ENCODE measurements at places on chromosomes 11 and 22.

DNA sequence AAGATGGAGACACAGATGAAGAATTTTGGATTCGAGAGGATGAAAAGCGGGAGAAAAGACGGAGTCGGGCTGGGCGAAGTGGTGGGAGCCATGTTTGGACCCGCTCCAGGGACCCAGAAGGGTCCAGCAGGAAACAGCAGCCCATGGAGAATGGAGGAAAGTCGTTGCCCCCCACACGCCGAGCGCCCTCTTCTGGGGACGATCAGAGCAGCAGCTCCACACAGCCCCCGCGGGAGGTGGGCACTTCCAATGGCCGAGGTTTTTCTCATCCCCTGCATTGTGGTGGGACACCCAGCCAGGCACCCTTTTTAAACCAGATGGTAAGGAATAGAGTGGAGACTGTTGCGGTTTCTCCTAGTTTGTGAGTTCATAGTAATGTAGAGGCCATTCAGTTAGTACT, 22.8 kb upstream of the SLC25A18 start:
- no peak for DNase-seq

DNA sequence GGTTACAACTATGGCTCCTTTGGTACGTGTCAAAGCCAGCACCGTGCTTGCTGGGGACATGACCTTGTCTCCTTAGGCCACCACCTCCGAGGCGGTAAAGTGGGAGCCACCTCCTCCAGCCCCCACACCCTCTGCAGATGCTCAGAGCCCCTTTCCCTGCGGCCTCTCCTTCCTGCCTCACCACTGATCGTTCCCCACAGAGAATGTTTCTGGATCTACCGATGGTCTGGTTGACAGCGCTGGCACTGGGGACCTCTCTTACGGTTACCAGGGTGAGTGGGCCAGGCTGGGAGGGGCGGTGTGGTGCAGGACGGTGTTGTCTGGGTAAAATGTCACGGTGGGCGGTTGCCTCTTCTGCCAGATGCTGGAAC, 8.9 kb downstream of the SIDT2 start:
- DNase-seq: no peak

- no peak for DNase-seq
Measured at GRCh38 chr11:40285558-40285957, 1173.9 kb downstream of the LRRC4C start.

GRCh38 chr22:27440304-27440865, 361.2 kb downstream of the MN1 start:
- no peak for DNase-seq

DNA sequence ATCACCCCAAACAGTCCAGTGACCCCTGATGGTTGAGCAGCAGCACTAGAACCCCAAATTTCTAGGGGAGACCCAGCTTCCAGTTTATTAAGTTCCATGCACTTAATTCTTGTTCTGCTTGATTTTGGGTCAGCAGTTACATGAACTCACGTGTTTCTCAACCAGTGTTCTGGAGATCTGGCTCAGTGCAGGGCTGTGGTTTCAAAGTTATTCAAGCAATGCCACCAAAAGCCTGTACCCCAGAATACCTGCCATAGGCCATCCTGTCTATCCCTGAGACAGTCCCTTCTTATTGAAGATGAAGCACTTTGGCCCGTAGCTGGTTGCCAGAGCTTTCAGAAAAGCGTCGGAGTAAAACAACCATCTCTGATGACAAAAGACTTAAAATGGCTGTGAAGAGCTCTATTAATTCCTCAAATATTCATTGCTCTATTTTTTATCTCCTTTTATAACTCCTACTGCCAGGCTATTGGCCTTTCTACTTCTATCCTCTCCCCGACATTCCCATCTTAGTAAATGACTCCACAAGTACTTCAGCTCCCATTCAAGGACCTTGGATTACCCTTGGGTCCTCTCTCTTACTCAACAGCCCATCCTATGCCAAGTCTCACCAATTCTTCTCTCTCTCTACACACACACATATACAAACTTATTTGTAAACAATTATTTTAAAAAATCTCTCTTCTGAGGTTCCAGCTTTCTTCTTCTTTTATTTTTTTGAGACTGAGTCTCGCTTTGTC, 18.0 kb upstream of the VPREB1 start:
- DNase-seq: no peak

DNA sequence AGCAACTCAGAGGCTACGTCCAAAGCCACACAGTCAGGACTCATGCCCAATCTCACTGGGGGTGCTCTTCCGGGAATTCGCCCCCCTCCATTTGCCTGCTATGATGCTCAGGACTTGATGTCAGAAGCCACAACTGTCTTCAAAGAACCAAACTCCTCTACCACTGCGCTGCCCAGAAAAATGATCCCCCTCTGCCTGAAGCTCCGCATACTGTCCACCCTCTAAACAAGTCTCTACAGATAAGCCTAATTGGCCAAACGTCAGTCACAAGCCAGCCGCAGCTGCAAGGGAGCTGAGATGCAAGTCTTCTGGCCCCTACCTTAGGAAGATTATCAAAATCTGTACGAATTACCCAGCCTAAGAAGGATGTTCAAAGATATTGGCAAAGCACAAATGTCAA, 294.6 kb downstream of the BUD13 start:
- no peak for DNase-seq

GRCh38 chr22:38485783-38486182, 17.9 kb downstream of the KDELR3 start:
- DNase-seq: no peak

DNA sequence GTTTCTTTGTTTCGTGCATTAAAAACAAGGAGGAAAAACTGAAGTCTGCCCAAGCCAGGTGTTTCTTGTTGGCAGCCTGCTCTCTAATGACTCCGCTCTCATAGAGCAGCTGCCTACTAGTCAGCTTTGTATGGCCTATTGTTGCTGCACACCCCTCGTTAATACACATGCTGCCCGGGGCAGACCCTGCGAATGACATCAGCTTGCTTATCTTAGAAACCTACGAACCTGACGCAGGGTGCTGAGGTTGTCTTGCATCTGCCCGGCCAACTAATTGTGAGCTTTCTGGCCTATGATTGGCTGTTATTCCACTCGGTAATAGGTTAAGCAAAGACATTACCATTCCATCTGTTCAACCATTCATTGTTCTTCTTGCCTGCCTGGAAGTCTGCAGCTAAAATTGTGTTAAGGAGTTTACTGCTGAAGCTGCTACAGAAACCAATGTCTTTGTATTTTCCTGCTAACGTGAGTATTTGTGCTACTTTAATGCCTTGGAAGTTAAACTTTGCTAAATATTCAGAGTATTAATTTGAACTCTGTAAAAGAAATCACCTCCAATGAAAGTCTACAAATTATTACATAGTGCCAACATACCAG, 37.5 kb downstream of the ZC3H12C start:
- DNase-seq: peak; percentile 97

DNA sequence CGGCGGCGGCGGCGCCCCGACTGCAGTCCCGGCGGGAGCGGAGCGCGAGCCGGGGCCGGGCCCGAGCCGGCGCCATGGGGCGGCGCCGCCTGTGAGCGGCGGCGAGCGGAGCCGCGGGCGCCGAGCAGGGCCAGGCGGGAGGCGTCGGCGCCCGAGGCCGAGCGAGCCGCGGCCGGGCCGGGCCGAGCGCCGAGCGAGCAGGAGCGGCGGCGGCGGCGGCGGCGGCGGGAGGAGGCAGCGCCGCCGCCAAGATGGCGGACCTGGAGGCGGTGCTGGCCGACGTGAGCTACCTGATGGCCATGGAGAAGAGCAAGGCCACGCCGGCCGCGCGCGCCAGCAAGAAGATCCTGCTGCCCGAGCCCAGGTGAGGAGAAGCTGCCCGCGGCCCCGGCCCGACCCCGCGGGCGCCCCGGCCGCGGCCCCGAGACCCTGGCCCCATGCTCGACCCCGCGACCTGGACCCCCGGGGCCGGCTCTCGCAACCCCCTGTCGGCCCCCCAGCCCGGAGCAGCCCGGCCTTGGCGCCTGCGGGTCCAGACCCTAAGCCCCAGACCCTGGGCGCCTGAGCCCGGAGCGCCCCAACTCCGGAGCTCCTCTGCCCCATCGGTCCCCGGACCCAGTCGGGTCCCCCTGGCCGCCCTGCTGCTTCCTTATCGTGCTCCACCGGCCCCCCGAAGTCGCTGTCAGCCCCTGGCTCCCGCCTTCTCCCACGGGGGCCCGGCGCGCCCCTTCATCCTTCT, at the start of gene GRK2:
TSS of gene GRK2 (plus strand) at position 25 of the 739 bp plus-strand sequence. CDS start at position 252, 227 bp downstream.
- no peak for DNase-seq

GRCh38 chr11:56331861-56332491, 13.9 kb upstream of the OR8K1 start:
- DNase-seq: no peak

GRCh38 chr22:41217553-41218157, 12.5 kb downstream of the L3MBTL2 start:
- DNase-seq: no peak

- no peak for DNase-seq
Measured at GRCh38 chr11:94106716-94107115, 21.9 kb upstream of the PANX1 start.

Measured in NCI-H524 treated with DMSO at 0.1 percent for 48 hours (cell line).